ENCODE measurements at places on chromosomes 11 and 22.

GRCh38 chr11:63869171-63869591 is 30.3 kb downstream of the MARK2 start:
- DNase-seq: no peak

DNA sequence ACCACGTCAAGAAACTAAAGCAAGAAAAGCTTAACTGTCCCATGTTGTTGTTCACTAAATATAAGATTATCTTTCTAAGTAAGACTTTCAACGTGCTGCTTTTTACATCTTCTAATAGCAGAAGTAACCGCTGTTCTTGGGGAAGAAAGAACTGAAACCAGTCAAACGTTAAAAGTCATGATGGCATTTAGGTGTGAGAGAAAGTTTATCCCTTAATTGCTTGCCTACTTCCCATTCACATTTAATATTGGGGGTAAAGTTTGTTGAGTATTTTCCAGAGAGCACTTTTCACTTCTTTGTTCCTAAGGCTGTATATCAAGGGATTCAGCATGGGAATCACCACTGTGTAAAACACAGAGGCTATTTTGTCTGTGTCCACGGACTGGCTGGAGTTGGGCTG is 970 bp downstream of the OR5B21 start:
- no peak for DNase-seq

DNA sequence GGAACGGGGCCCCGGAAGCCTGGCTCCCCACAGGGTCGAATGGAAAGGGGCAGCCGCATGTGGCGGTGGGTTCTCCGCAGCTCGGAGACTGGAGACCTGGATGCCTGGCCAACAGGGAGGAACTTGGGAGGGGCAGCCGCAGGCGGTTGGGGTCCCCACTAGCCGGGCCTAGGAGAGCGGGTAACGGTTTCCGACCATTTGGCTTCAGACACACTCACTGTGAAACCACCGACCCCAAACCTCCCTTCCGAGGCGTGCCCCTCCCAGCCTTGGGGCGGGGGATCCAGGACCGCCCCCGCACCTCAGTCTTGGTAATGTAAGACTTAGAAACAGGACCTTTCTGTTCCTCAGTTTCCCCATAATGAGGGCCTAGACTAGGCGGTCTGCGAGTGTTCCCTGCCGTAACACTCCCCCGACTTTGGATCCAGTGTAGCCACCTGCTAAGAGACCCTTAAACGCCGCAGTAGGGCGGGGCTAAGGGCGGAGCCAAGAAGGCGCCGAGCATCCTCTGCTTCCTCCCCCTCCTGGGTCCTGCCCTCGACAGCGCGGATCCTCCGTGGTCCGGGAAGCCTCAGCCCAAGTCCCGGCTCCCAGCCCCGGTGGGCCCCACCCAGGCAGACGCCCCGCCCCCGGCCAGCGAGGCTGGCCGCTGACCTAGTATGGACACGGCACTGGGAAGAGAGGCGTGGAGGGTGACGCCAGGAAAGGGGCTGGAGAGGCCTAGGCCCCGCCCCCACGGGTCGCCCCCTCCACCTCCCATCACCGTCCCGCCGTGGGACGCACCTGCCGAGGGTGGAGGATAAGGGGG is 1.8 kb upstream of the RASGRP2 start:
- DNase-seq: peak; percentile 54

- DNase-seq: no peak
Measured at GRCh38 chr11:128598506-128599150, 11.3 kb upstream of the ETS1 start.

GRCh38 chr11:1660111-1660867 is 30.7 kb downstream of the KRTAP5-5 start:
- no peak for DNase-seq

GRCh38 chr11:15688351-15688792 is 573.6 kb downstream of the INSC start:
- no peak for DNase-seq

GRCh38 chr11:38594895-38595294 is 1996.9 kb upstream of the RAG2 start:
- no peak for DNase-seq

DNA sequence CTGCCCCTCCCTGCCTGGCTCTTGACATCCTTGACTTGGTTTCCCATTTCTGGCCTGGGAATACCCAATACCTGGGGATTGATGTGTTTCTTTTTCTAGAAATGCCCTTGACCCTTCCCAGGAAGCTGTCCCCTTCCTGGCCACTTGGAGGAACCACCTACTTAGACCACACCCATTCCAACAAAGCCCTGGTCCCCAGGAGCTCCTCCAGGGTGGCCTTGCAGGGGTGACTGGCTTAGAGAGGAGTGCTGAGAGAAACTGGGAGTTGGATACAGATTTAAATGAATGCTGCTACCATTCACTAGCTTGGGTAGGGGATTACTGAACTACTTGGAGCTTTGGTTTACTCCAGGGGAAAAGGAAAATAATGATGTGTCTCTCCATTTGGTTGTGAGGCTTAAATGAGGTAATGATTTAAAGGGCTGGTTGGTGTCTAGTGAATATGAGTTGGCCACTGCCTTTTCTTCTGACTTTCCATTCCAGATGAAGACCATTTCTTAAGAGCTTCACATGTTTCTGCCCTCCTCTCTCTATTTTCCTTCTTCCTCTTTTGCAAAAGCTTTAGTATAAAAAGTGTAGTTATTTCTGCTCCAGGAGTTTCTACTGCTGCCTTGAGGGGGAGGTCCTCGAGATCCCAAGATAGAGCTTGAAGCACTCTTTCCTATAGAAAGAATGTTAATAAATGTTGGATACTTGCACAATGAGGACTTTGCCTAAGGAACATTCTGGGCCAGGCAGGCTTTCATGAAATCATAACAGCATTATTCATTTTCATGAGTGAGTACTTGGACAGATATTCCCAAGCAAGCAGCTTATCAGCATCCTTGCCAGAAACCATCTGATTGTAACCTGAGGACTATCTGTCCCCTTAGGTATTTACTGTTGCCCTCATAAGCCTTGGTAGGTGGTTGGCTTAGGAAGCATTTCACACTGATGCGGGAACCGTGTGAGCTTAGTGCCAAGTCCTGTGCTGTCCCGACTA is 22.4 kb downstream of the PANX1 start:
- DNase-seq: no peak

DNA sequence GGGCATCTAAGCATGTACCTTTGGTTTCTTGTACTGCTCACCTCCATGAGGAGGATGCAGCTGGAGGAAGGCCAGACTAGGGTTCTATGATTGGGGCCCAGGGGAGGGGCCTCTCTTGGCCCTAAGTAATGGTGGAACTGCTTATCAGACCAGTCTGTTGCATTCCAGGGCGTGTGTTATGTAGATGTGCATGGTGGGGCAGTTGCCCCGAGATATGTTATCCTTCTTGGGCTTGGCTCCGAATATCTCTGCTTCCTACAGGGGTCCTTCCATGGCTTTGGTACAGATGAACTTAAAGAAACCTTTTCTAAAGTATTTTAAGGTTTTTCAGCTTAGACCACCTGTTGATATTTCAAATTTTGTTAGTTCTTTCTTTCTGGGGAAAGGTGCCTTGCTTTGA is 126.0 kb downstream of the SWAP70 start:
- DNase-seq: no peak

All from stimulated activated CD4-positive, alpha-beta T cell treated with anti-CD3 and anti-CD28 coated beads, Interleukin-4, amount 100 ng/mL, for 24 hours (primary cell).